ENCODE measurements at places on chromosomes 3 and 15.

DNA sequence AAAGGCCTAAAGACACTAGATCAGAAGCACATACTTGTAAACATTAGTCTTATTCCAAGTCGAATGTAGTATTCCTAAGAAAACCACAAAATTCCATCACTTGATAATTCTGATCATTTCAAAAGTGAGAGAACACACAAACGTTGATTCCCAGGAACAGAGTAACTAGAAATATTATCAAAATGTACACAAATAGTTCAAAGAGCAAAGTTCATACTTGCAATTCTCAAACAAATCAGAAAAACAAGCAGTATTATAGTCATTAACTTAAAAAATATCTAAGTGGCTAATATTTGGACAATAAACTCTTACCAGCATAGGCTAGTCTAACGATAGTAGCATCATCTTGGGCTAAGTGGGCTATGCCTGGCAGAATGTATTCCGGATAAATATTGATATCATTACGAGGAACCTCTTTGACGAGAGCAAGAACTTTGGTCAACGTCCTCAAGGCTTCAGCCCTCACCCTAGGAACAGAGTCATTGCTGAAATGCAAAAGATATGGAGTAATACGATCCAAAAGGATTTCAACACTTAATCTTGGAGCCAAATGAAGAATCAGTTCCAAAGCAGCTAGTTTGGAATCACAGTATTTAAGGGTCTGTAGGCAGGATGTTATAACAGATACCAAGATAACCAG, 13.3 kb downstream of the PIK3R4 start:
- no peak for DNase-seq

GRCh38 chr3:165854696-165855095, 17.5 kb upstream of the BCHE start:
- no peak for DNase-seq

GRCh38 chr3:124118397-124118796, 126.5 kb upstream of the ROPN1 start:
- DNase-seq, result no peak

- DNase-seq, result no peak
These were observed 889 bp upstream of the LRRIQ4 start for GRCh38 chr3:169811631-169812331.

GRCh38 chr3:100988080-100988479, 5.1 kb downstream of the ABI3BP start:
- no peak for DNase-seq

- no peak for DNase-seq
These were observed 315.2 kb downstream of the CLSTN2 start for GRCh38 chr3:140250010-140250855.

Measured in epithelial cell of proximal tubule (primary cell).